Left cardiac atrium (tissue), 4 donors: ENCODE measurements at places on chromosomes 11 and 22. TPM values are rescaled to one million over a fixed set of nuclear protein-coding genes. Genes with fewer than 3 reads are reported as not detected.

- no peak for DNase-seq
Measured at GRCh38 chr11:43735961-43736360, 55.4 kb downstream of the HSD17B12 start.

- no peak for DNase-seq
Measured at GRCh38 chr22:44424867-44425693, 73.0 kb downstream of the RTL6 start.

- no peak for DNase-seq
Measured at GRCh38 chr11:130475426-130476053, 27.1 kb downstream of the ADAMTS15 start.

GRCh38 chr22:47659467-47660223 is 897.2 kb downstream of the TBC1D22A start:
- DNase-seq = no peak

DNA sequence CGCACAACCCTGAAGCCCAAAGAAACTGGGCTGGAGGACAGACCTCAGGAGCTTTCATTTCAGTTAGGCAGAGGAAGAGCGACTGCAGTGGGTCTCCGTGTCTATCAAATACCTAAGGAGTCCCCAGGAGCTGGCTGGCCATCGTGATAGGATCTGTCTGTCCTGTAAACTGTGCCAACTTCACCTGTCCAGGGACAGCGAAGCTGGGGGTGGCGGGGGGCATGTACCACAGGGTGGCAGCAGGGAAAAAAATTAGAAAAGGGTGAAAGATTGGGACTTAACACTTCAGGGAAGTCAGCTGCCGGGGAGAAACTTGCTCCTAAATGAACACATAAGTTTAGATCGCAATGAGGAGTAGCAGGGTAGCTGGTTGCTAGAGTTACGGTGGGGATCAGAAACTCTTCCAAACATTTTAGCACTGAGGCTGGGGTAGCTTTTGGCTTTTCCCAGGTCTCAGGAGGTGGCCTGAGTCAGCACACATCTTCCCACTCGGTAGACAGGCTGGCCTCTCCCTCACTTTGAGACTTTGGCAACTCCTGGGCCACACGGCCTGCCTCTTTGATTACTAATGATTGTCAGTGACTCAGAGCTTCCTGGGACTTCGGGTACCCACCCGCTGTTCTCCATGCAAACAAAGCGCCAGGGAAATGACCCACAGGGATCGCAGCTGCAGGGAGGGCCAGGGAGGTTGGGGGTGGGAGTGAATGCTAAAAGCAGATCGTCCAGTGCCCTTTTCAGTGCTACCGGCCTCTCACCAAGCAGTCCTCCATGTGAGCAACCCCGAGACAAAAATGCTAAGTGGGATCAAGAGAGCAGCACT is 2.9 kb upstream of the MTFP1 start:
- peak; percentile 81 for DNase-seq

DNA sequence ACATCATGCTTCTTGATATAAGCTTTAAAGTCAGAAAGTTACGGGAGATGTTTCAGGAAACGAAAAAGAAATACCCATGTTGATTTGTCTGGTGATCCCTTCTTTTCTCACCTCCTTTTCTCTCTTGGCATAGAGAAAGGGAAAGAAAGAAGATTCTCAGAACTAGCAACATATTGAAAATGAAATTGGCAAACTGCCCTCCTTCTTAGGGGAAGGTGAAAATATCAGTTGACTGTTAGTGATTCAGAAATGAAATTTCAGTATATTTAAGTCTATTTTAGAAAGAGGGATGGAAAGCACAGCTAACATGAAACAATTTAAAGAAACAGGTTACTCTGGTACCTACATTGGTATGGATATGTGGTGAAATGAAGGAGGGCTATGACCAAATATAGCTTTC is 918.1 kb downstream of the METTL15 start:
- DNase-seq = no peak

DNA sequence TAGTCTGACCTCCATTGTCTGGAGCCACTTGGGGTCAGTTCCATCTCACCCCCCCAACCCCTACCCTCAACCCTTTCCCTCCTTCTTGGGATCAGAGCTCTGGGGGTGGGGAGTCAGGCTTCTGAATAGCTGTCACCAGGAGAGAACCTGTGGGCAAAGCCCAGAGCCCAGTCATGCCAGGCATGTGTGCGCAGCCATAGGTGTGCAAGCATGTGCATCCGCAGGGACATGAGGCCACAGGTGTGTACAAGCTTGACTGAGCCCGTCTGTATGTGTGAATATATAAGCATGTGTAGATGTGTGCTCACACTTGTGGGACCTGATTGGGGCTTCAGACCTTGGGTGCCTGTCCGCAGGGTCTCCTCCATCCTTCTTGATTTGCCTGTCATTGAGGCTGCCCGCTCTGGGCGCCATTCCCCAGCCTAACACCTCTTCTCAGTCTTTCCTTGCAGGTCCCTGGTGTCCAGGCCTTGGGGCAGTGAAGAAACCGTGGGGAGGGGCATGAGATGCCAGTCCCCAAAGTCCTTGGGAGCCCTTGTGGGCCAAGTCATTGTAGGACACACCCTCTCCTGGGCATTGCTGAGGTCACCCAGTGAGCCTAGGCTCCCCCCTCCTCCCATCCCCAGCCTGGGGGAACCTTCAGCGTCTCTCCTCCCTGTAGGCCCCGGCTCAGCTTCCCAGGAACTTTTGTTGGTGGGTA is 9.0 kb downstream of the ATG16L2 start:
- DNase-seq = no peak

DNA sequence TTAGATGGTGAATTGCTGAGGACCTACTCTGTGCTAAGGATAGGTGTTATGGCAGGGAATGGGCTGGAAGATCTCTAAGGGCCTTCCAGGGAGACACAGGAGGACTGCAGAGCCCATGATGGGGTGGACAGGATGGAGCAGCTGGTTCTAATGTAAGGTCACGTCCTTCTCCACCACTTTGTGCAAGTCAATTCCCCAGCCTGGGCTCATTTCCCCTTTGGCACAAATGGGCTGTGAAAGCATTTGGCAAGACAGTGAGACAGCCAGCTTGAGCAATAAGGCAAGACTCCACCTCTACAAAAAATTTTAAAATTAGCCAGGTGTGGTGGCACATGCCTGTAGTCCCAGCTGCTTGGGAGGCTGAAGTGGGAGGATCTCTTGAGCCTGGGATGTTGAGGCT is 81.4 kb upstream of the THY1 start:
- DNase-seq = no peak

DNA sequence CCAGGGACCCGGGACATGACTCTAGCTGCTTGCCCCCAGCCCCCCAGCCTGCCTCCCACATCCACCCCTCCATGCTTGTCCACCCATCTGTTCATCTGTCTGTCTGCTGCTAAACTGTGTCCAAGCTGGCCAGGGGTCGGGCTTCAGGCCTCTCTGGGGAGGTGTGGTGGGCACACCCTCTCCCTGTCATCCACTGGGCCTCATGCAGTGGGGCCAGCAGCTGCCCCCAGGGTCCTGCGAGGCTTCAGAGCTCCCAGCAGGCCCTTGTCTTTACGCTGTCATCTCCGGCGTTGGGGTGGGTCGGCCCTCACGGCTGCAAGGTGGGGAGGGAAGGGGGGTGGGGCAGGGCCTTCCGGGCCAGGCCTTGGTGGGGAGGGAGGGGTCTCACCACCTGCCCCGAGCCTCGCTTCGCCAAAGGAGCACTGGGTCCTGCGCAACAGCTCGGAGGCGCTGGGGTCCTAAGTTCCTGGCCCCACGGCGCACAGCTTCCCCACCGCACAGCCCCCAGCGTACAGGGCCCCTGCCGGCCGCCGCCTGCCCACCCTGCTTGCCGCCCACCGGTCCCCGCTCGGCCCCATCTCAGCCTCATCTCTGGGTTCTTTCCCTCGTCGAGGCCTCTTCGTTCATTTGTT is 26.7 kb downstream of the MOB2 start:
- no peak for DNase-seq

GRCh38 chr22:19178065-19178656 is 375 bp downstream of the SLC25A1 start:
- DNase-seq = peak; percentile 68

DNA sequence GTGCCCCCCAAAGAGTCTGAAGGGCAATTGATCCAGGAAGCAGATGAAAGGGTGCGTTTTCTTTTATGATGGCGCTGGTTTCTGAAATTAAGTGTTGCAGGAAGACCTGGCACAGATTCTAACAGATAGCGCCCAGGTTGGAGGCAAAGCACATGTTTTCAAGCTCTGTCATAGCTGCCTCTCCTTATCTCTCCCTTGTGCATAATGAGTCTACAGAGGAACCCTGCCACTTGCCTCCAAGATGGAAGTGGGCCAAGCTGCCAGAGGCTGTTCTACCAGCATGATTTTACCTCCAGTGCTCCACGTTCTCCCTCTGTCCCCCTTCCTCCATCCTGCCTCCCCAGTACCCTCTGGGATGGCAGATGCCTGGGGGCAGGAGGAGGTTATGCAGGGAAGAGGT is 30.0 kb upstream of the TLCD5 start:
- peak; percentile 35 for DNase-seq

GRCh38 chr11:36672815-36673450 is 74.9 kb upstream of the RAG2 start:
- DNase-seq = no peak

GRCh38 chr11:16338393-16338792 is 18.0 kb downstream of the SOX6 start:
- DNase-seq = no peak

DNA sequence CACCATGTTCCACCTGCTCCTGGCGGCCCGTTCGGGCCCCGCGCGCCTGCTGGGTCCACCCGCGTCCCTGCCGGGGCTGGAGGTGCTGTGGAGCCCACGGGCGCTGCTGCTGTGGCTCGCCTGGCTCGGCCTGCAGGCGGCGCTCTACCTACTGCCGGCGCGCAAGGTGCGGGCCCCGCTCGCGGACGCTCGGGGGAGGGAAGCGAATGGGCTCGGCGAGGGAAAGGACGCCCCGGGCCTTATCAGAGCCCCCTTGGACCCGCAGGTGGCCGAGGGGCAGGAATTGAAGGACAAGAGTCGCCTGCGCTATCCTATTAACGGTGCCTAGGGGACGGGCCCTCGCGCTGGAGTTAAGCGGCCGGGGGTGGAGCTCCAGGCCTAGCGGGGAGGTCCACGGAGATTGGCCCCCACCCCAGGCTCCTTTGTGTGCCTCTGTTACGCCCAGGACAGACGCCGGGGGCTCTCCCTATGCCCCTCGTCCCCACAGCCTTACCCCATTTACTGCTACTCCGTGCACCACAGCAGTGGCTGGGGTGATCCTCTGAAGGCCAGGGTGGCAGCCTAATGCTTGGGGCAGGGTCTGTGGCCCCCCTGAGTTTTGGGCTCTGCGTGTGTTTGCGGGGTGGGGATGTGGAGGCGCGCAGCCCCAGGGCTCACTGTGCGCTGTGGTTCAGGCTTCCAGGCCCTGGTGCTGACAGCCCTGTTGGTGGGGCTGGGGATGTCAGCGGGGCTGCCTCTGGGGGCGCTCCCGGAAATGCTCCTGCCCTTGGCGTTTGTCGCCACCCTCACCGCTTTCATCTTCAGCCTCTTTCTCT is 1.1 kb downstream of the TM7SF2 start:
- no peak for DNase-seq

- no peak for DNase-seq
Measured at GRCh38 chr11:119436093-119436492, 13.1 kb upstream of the THY1 start.

- no peak for DNase-seq
Measured at GRCh38 chr11:22194907-22195306, 2.0 kb downstream of the ANO5 start.

- peak; percentile 48 for DNase-seq
Measured at GRCh38 chr22:40654522-40655167, 18.1 kb upstream of the MRTFA start.

DNA sequence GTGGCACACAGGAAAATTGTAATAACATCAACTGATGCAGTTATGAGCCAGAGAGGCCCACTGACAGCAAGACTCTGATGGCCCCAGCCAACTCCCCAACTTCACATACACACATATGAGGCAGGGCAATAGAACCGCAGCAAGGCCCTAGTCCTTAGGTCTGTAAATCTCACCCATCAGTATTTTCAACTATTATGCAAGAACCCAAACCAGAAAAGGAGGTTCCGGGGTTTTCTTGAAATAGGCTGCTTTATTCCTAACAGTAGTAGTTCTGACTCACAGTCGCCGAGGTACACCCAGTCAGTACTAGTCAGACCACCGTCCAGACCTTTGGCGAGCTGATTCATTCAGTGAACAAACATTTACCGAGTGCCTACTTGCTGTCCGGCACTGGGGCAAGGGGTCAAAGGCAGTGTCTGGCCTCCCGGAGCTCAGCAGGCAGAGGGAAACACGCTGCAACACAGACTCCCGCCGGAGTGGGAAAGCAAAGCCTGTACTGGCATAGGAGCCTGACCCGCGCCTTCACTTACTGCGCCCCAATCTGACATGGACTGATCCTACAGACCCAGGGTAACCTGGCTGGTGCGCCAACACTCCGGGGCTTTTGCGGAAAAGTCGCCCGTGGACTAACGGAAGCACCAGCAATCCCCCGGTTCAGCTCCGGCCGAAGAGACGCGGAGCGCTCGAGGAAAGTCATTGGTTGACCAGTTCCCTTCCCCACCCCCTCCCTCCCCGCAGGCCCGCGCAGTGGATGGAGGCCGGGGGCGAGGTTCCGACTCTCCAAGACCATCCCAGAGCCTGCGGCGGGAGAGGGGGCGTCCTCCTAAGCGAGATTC is 1.3 kb downstream of the PLEKHA7 start:
- DNase-seq = peak; percentile 55

GRCh38 chr11:33723238-33723881 is 12.9 kb downstream of the CD59 start:
- peak; percentile 64 for DNase-seq

GRCh38 chr11:112785719-112786118 is 175.5 kb upstream of the NCAM1 start:
- no peak for DNase-seq

DNA sequence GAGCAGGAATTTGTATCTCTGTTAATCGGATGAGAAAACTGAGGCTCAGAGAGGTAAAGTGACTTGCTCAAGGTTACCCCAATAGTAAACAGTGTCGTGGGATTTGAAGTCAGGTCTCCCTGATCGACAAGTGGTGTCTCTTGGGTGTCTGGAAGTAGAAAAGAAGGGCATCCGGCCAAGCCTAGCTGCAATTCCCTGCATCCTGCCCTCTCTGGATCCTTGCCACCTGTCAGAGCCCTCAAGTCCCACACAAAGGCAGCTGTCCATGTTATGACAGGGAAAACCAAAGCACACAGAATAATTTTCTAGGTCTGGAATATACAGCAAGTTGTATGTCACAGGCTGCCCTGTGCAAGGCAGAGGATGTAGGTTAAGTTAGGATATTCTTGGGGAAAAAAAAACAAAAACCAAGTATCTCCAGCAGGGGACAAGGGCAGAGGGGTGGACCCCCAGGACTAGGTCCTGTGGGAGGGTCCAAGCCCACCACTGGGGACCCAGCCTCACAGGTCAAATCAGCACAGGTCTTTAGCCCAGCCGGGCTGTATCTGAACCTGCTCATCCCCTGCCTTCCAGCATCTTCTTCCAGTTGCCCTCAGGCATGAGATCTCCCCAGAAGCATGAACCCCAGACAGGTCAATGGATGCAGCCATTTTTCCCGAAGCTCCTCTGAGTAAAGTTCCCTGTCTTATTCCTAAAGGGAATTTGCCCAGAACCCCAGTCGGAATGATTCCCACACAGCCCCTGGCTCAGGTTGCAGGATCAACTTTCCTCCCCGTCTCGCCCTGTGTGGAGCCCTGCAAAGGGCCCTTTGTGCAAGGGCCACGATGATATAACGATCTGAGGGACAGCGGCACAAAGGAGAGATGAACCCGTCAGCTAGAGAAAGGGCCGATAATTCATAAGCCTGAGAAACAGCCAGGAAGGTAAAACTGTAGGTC is 15.0 kb downstream of the USH1C start:
- peak; percentile 49 for DNase-seq

Gene PIM3
- 44.1 TPM for total RNA-seq

Gene OR51M1
- not detected for total RNA-seq

Gene RASD2
- total RNA-seq = 4.0 TPM

Gene AKIP1
- 23.2 TPM for total RNA-seq

Gene MMP12
- not detected for total RNA-seq

Gene GTSE1
- total RNA-seq = 0.24 TPM

Gene CST6
- total RNA-seq = 2.6 TPM

Gene C22orf42
- total RNA-seq = not detected

Gene MRGPRF
- 12.4 TPM for total RNA-seq
